ENCODE measurements at places on chromosomes 3 and 15.

- DNase-seq, result no peak
Observed at GRCh38 chr3:20700714-20701113, 514.7 kb upstream of the SGO1 start.

- no peak for DNase-seq
Observed at GRCh38 chr15:23483821-23484299, 36.8 kb upstream of the GOLGA6L2 start.

- DNase-seq, result no peak
Observed at GRCh38 chr3:159886050-159886449, 102.6 kb upstream of the IL12A start.

DNA sequence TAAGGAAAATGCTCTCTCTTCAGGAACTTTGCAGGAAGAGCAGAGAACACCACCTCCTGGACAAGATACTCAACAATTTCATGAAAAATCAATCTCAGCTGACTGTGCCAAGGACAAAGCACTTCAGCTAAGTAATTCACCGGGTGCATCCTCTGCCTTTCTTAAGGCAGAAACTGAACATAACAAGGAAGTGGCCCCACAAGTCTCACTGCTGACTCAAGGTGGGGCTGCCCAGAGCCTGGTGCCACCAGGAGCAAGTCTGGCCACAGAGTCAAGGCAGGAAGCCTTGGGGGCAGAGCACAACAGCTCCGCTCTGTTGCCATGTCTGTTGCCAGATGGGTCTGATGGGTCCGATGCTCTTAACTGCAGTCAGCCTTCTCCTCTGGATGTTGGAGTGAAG, 200.5 kb downstream of the AKAP13 start:
- no peak for DNase-seq

DNA sequence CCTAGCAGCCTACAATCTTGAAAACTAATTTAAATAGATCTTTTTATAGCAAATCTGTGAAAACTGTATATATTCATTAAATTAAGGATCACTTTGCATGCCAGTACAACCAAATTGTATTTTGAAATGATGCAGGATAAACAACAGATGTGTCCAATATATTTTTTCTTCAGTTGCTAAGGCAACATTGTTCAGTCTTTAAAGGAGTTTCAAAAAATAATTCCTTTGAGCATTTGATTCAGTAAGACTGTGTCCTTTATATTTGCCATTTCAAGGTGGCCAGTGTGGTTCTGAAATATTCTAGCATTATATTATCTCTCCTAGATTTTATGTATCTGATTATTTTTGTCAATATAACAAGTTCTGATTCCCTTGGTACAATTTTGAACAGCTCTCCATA, 254.7 kb downstream of the PLOD2 start:
- DNase-seq, result no peak
